T47D (cell line): ENCODE measurements at places on chromosomes 3 and 15.
A peak's percentile ranks its signal among the peaks of the same experiment; 100 is the strongest.

DNA sequence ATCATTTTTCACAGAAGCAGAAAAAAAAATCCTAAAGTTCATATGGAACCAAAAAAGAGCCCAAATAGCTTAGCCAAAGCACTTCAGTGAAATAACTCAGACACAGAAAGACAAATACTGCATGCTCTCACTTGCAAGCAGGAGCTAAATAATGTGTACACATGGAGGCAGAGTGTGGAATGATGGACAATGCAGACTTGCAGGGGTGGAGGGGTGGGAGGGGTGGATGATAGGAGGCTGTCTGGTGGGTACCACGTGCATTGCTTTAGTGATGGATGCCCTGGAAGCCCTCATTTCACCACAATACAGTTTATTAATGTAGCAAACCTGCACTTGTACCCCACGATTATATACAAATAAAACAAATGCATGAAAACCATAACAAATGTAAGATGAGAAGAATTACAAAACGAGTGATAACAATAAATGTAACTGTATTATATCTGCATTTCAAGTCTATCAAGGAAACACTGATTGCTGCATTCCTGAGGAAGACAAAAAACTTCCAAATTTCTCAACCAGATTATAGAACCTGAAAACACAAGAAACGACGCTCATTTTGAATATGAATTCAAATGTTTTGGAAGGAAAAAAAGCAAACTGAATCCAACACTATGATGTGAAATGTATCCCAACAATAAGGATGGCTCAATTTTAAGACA lies 96.5 kb downstream of the DLG1 start:
- no peak for DNase-seq

DNA sequence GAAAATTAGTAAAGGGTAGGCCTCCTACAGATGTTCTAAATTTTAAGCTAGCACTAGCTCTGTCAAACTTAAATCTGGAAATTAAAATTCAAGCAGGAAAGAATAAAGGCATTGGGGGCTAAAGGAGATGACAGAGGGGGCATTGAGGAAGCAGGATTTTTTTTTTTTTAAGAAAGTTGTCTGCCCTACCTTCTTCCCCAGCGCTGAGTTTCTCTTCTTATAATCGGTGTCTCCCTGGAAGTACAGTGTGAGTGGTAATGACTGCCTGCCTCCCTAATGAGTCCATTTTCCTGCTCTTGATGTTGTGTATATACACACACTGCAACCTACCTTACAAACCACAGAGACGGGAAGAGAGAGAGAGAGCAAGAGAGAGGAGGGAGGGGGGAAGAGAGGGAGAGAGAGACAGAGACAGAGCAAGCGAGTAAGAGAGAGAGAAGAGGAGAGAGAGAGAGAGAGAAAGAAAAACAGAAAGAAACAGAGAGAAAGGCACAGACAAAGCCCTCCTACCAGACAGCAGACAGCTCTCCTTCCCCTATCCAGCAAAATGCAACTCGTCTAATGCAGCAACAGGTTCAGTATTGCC lies 47.0 kb downstream of the ZBTB20 start:
- DNase-seq: peak; percentile 64

GRCh38 chr3:160931474-160931873 lies 173.7 kb downstream of the B3GALNT1 start:
- no peak for DNase-seq

DNA sequence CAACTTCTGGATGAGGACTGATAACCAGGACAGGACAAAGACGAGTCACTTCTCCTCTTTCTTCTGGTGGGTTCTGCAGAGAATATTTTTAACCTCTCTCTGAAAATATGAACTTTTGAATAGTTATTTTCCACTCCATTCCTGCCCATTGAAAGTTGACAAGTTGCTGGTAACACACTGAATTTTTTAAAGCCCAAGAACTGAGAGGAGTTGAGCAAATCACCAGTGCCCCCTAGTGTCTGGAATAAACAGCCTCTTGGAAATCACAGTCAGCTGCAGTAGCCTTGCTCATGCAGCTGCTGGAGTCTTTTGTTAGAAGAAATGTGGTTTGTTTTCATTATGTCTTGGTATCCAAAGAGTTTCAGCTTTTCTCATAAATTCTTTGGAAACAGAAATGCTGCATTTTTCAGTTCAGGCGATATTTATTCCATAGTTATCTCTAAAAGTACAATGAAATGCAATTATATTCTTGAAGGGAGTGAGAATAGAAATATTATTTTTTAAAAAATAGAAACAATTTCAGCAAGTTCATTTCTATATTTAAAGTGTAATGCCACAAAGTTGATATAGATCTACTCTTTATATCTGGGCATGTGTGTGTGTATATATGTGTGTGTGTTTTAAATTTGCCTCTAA lies 741.0 kb upstream of the CBLB start:
- DNase-seq: peak; percentile 83

DNA sequence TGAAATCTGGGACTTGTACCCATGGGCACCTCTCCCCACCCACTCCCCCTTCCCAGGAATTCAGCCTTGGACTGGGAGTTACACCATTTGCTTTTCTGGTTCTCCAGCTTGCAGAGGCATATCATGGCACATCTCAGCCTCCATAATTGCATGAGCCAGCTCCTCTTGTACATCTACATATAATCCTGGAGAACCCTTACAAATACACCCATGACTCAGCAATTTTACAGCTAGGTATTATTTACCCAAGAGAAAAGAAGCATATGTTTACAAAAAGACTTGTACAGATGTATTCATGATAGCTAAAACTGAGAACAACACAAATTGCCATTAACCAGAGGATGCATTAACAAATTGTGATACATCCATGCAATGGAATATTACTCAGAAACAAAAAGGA lies 58.4 kb downstream of the RPLP1 start:
- DNase-seq: no peak

- DNase-seq: peak; percentile 92
These were observed 101.4 kb downstream of the FNDC3B start for GRCh38 chr3:172140499-172141391.

DNA sequence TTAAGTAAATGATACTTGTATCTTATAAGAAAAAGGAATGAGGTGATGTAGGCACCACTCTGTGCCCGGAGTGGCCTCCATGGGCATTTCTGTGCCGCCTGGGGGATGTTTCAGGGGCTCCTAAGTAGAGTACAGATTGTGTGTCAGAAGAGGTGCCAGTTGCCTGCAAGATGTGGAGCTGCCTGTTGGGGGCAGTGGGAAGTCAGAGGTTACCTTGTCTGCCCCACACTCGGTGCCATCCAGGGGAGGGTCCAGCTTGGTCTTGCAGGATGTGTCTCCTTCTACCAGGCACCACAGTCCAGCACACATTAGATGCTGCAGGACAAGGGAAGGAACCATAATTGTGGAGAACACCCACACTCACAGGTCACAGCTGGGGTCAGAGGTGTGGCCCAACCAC lies 208.8 kb downstream of the ADAMTS17 start:
- no peak for DNase-seq

GRCh38 chr15:71331173-71331572 lies 215.9 kb downstream of the THSD4 start:
- no peak for DNase-seq

- no peak for DNase-seq
These were observed 221.1 kb upstream of the TLE3 start for GRCh38 chr15:70318594-70319465.

GRCh38 chr3:126704494-126705214 lies 614 bp downstream of the CHCHD6 start:
- DNase-seq: no peak

DNA sequence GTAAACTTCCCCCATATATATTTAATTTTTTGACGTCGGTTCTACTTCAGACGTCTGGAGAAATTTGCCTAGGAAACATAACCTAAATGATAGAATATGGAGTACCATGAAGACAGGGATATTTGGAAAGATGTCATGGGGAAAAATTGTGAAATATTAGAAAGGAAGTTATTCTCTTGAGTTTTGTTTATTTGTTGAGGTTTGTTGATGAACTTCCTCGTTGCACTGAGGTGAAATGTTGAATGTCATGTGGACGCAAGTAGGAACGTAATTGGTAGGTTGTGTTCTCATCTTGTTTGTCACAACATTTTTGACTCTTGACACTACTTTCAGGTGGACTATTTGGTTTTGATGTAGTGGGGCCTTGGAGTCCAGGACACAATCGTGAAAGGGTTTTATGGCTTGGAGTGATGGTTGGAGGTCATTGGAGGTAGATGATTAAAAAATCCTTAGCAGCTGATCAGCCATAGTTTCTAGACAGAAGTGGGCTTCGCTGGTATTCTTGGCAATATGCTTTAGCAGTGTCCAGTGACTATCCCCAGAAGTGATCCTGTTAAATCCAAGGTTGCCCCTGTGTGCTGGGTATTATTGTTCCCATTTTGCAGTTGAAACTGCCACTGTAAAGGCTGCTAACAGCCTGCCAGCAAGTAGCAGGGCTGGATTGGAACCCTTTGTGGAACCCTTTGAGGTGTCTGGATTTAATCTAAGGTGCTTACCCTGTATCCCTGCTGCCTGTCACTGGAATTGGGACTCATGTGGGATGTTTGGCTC lies 1.5 kb downstream of the ABHD5 start:
- no peak for DNase-seq

DNA sequence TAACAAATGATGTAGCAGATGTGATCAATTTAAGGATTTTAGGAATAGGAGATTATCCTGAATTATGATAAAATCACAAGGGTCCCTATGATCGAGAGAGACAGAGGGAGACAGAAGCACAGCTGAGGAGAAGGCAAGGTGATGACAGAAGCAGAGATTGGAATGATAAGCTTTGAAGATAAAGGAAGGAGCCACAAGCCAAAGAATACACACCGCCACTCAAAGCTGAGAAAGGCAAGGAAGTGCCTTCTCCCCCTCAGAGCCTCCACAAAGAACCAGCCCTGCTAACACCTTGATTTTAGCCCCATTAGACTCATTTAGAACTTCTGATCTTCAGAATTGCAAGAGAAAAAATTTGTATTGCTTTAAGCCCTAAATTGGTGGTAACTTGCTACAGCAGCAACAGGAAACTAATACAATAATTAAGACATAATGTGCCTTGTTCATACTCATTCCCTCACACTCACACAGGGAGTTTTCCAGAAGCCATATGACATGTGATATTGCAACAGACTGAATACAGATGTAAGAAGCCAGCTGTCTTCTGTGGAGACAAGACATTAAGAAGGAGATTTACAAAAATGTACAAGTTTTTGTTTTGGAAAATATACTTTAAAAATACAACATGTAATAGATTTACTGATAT lies 38.2 kb downstream of the TRANK1 start:
- no peak for DNase-seq

- DNase-seq: no peak
These were observed 125.4 kb downstream of the VGLL3 start for GRCh38 chr3:86865506-86865905.

GRCh38 chr3:109073116-109073515 lies 44.8 kb downstream of the MORC1 start:
- no peak for DNase-seq

GRCh38 chr3:14234251-14235002 lies 55.8 kb downstream of the LSM3 start:
- no peak for DNase-seq

GRCh38 chr15:82297546-82297945 lies 34.9 kb downstream of the SAXO2 start:
- no peak for DNase-seq

GRCh38 chr15:31487811-31488436 lies 161.3 kb downstream of the KLF13 start:
- DNase-seq: no peak

- DNase-seq: no peak
These were observed 60.2 kb downstream of the GRM7 start for GRCh38 chr3:6921066-6921465.

GRCh38 chr15:68807249-68807648 lies 13.4 kb downstream of the ANP32A start:
- DNase-seq: no peak

GRCh38 chr15:66815318-66815717 lies 113.3 kb downstream of the SMAD6 start:
- DNase-seq: no peak

DNA sequence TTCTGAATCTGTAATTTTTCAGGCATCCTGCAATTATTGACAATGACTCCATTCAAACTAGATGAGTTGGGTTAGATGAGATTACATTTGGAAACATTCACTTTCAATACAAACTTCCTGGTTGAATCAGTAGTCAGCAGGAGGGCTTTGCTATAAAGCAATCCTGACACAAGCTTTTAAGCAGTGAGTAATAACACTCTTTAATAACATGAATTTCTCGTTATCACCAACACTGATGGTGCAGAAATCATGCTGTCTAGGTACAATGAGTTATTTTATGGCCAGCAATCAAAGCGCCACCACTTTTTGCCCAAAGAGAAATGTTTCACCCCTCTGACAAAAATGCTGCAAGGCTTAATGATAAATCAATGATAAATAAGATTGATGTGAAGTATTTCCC lies 474.8 kb upstream of the CNTN4 start:
- no peak for DNase-seq

- no peak for DNase-seq
These were observed 609.7 kb downstream of the MCTP2 start for GRCh38 chr15:94840794-94841783.

DNA sequence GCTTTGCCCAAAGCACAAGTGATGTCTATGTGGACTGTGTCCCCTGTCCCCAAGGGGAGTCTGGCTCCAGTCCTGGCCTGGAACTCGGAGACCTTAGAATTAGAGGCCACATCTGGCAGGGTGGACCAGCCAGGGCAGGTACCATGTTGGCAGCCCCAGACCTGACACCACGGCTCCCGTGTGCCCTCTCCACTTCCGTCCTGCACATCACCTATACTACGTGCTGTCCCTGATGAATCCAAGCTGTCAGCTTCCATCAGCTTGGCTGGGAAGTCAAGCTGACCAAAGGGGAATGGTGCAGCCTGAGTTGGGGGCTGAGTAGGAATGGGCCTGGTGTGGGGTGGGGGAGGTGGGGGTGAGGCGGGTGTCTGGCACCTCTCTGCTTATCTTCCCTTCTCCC lies 15.3 kb downstream of the C15orf39 start:
- no peak for DNase-seq

- DNase-seq: no peak
These were observed 219.3 kb upstream of the PRICKLE2 start for GRCh38 chr3:64444490-64445108.

- no peak for DNase-seq
These were observed 206.2 kb downstream of the CTNNB1 start for GRCh38 chr3:41405466-41405865.

DNA sequence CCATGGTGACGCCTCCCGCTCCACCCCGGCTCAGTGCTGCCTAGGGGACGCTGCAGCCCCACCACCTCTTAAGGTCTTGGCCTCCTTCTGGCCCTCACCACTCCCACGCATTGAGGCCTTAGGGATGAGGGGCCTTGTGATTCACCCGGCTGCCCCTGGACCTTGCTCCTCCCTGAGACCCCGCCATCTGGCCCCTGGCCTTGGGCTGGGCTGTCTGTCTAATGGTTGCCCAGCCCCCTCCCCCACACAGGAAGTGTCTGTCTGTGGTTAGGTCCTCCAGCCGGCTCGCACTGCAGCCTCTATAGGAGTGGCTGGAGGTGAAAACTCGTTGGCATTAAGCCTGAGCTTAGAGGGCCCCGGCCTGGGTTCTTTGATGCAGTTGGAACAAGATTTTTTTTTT lies 21.5 kb upstream of the MTHFS start:
- no peak for DNase-seq

GRCh38 chr3:168574455-168575158 lies 478.9 kb upstream of the GOLIM4 start:
- DNase-seq: no peak
